Stimulated activated naive B cell treated with anti-CD40 and anti-IgM and Interleukin-4, amounts not matched to agents 10 μg/mL and 1 μg/mL and 100 μg/mL, for 72 hours (primary cell): ENCODE measurements at places on chromosomes 4 and X.

- DNase-seq: no peak
Observed at GRCh38 chrX:57156397-57157049, 19.3 kb upstream of the SPIN2A start.

DNA sequence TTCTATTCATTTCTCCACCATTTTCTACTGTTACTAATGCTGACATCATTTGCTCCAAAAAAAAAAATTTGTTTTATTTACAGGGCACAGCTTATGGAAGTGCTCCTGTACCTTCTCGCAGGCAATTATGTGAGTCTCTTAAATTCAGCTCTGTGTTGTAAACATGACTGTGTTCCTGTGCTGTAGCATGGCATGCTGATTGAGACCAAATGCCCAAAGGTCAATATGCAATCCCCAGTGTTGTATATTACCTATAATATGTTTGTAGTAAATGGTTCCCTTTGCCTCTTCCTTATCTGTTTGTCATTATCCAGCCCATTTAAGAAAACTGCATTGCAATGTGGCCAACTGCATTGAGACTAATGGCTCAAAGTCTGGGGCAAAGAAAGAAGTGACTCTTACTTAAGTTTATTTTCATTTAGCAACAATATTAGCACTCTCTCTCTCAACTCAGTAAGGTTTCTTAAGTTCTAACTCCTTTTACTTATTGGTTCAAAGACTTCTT lies 1020.0 kb upstream of the GRID2 start:
- DNase-seq: no peak

- no peak for DNase-seq
Observed at GRCh38 chr4:57102050-57102624, 8.0 kb downstream of the IGFBP7 start.

DNA sequence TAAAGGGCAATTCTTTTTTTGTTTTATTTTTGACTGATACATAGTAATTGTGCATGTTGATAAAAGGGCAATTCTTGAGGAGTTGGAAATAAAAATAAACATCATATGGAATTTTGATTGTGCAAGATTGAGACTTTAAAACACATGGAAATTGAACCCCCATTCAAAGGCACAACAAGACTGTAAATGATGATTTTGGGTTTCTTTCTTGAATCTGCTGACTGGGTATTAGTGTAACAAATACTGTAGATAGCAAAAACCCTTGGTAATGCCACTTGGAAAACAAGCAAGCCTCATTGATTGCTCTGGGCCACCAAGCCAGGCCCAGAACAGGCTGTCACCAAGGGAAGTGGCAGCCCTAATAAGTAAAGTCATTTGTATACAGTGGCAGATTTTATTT lies 73.0 kb upstream of the ANXA3 start:
- no peak for DNase-seq

DNA sequence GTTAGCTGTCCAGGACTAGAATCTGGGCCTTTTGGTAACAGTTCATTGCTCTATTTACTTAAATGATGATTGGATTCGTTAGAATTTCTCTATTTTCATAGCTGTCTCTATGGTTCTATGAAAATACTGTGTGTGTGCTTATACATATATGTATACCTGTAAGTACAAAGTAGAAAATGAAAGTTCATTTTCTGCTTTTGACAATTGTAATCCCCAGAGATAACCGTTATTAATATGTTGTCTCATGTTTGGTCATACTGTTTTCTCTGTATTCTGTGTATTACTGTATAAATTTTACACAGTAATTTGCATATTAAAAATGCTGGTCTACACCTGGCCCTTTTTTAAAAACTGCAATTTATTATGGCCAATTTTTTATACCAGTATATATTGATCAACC lies 55.4 kb downstream of the CLCN3 start:
- no peak for DNase-seq

- no peak for DNase-seq
Observed at GRCh38 chrX:150499240-150499639, 69.2 kb upstream of the MTM1 start.

DNA sequence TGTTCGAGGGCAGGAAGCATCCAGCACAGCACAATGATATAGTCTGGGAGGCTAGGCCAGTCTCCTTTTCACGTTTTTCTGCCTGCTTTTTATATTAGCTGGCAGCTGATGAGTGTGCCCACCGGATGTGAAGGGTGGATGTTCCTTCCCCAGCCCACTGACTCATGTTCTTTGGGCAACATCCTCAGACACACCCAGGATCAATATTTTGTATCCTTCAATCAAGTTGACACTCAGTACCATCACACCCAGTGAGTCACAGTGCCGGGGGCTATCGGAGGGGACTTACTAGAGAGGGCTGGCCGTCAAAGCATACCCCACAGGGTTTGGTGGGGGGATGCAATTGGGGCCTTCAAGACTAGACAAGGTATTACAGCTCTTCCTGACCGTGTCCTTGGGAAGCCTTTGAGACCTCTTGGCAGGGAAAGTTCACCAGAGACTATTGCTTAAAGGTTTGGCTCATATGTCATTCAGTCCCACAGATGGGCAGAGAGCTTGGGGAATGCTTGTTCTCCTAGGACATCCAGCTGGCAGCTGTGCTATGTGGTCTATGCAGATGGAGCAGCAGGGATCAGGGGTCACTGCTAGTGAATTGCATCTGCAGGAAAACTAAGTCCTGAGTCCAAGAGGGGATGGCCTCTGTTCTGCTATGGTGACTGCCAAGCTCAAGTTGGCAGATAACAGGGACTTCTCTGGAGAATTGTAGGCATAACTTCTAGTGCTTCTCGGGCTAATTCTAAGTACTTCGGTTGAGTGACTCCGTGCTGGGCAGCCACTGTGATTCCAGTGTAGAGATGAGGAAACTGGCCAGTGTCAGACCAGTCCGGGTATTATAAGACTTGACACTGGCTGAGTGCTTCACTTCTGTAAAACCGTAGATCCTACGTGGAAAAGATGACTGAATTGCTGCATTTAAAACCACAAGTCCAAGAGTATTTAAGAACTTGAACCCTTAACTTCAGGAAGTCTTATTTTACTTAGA lies 12.9 kb upstream of the WDR1 start:
- DNase-seq: no peak

- no peak for DNase-seq
Observed at GRCh38 chr4:6474053-6474568, 1.7 kb upstream of the PPP2R2C start.

- DNase-seq: no peak
Observed at GRCh38 chr4:110489901-110490508, 14.1 kb downstream of the ENPEP start.

DNA sequence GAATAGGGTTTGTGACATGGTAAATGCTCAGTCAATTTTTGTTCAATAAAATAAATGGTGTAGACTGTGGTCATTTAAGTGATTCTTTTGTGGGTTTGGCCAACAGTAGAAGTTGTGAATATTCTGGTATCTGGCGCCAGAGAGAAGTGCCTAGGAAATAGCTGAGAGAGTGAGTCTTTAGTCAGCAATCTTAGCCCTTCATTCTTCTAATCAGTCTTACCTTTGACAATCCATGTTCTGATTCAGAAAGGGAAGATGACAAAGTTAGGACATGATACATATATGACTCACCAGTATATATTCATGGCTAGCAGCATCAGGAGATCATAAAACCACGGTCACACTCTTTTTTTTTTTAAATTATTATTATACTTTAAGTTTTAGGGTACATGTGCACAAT lies 141.8 kb upstream of the PCDH18 start:
- DNase-seq: no peak

DNA sequence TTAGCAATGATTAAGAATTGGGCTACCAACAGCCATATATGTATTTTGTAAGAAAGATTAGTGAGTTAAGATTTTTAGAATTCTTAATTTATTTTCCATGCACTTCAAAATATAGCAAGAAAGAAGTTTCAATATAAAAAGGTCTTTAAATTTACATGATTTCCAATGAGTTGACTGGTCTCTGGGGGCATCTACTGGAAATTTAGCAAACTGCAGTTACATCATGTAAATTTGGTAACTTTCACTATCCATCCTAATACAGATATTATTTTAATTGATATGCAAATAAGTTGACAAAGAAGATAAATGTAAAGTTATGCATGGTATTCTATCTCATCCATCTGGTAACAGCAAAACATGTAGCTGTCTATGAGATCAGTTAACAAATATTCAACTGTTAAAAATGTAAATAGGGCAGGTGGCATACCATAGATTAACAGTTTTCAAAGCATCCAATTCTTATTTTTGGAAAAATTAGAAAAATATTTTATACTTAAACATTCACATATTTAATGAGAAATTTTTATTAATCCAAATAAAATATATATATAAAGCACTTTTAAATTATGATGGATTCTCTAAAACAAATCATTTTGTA lies 29.1 kb downstream of the TTC29 start:
- no peak for DNase-seq

DNA sequence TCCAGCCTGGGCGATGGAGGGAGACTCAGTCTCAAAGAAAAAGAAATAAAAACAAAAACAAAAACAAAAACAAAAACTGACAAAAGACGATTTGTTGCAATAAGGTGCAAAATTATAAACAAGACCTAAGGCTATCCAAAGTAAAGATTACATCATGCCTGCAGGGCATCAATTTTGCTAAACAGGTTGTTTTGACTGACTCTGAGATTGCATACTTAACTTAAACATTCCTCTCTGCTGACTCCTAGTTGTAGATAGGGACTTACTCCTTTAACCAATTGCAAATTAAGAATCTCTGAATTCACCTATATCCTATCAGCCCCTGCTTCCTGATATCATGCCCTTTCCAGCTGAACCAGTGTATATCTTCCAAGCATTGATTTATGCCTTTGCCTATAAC lies 2687.3 kb downstream of the PCDH7 start:
- no peak for DNase-seq

DNA sequence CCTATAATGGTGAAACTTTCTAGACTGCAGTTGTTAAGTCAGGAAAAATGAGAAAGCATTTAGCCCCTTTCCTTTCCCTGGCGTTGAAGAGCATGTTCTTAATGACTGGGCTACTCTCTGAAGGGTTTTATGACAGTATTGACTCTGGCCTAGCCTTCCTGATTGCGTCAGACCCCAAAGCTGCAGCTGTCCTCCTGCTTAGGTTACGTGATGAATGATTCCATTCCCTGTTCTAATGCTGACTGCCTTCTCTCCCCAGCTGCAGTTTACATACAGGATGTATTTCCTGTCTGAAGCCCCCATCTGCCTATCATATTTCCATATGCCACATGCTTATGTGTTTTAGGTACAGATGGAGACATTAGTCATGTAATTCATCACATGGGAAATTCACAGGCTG lies 105.8 kb upstream of the EGFL6 start:
- DNase-seq: no peak

DNA sequence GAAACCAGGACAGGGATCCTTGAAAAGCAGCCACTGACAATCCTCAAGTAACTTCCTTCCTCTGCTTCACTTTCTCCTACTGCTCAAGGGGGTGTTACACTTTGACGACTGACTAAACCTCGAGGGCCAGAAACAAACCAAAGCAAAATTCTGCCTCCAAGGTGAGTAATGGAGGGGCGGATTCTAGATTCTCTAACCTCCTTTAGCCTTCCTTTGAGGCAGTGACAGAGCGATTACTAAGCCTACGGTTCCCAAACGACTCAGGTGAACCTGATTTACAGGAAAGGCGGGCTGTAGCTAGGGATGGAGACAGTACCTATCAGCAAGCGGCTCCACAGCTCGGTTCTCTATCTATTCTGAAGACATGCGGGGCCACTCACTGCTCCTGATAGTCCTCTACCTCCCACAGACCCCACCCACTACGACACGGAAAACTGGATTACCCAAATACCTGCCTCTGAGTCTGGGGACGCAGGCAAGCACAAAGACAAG lies 487 bp downstream of the TBCK start:
- DNase-seq: no peak

GRCh38 chr4:113325876-113326615 lies 276.6 kb downstream of the ANK2 start:
- no peak for DNase-seq

DNA sequence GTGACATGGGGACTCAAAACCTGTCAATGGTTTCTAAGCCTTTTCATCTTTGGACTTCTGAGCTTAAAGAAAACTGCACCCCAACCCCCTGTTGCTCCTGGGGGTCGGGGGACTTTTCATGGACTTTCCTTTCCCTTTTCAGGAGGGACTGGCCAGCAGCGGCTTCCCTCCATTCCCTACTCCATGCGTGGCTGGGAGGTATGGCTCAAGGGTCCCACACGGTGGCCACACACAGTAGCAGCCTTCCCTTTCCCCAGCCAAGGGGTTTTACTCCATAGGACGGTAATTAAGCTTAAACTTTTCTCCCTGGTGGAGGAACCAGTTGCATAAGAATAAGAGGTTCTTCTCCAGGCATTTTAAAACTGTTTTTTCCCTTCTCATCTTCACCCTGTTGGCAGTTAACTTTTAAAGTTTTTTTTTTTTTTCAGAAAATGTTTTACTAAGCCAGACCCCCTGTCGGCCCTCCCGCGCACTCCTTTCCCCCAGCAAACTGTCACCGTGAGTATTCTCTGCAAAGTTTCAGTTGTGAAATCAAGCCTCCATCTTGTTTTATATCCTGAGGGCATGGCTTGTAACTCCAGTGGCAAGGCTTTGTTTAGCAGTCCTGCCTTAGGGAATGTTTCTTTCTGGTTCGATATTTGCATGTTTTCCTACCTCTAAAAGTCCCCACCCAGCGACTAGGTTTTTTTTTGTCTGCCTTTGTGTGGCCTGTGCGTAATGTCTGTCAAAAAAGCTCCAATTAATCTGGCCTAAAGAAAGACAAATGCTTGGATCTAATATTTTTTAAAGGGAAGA lies 325.7 kb downstream of the TLL1 start:
- no peak for DNase-seq

GRCh38 chr4:24630937-24631336 lies 46.6 kb upstream of the DHX15 start:
- no peak for DNase-seq

- no peak for DNase-seq
Observed at GRCh38 chr4:76691807-76692582, 205.9 kb downstream of the SOWAHB start.

DNA sequence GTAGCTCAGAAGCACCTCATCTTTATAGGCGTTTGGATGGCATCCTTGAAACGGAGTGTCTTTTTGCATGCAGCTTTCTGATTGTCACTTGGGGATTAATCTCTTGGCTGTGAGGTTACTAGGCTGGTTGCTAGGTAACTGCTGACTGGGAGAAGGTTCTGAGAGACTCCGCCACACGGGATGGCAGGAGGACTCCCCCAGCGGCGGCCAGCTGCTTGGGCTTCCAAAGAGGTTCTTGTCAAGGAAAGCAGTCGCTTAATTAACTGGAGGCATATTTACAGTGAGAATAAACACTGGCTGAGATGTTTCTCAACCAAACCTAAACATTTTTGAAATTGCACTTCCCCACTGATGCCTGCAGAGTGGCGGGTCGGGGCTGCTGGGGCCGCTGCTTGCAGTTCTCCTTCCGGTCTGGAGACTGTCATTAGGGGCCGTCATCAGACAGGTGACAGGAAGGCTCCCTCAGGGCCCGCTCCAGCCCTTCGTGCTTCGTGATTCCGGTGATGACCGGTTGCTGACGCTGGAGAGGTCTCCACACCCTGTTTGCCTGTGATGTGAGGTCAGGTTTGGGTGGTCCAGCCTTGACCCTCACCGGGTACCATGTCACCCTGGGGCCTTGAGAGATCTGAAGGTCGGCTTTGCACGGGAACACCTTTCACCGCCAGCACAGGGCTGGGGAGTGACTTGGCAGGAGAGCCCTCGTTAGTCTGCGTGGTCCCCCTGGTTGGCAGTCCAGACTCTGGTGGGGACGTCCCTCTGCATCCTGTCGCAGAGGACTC lies 9.1 kb downstream of the NSG1 start:
- DNase-seq: no peak

GRCh38 chr4:37324546-37324945 lies 80.0 kb downstream of the NWD2 start:
- no peak for DNase-seq

- no peak for DNase-seq
Observed at GRCh38 chr4:183848805-183849204, 56.3 kb upstream of the STOX2 start.
